ENCODE measurements at places on chromosomes 4 and X. TPM values are rescaled to one million over a fixed set of nuclear protein-coding genes. Genes with fewer than 3 reads are reported as not detected.

Gene MUC7
- total RNA-seq: not detected

Gene MAGEB1
- not detected for total RNA-seq

Gene PLAC1
- not detected for total RNA-seq

Gene ITIH6
- total RNA-seq: not detected

Gene DCAF4L1
- total RNA-seq: 0.17 TPM

Gene CPE
- 0.98 TPM for total RNA-seq

Gene FOXR2
- not detected for total RNA-seq

Gene IGFBP7
- total RNA-seq: 851 TPM

Gene PDZD4
- 0.33 TPM for total RNA-seq

Gene SAGE1
- not detected for total RNA-seq

Gene POU4F2
- total RNA-seq: not detected

Gene CD99
- 170 TPM for total RNA-seq

Gene SPANXD
- total RNA-seq: not detected

Gene SLC26A1
- 0.22 TPM for total RNA-seq

Gene TKTL2
- total RNA-seq: not detected

Gene CXorf38
- total RNA-seq: 10.1 TPM

Gene ADAM29
- total RNA-seq: not detected

Gene PASD1
- total RNA-seq: not detected

Gene HMX1
- not detected for total RNA-seq

Gene RAB9B
- total RNA-seq: 1.5 TPM

Gene NAT8L
- not detected for total RNA-seq

Gene RPL9
- 2,848 TPM for total RNA-seq
